ENCODE measurements at places on chromosomes 16 and 17.

DNA sequence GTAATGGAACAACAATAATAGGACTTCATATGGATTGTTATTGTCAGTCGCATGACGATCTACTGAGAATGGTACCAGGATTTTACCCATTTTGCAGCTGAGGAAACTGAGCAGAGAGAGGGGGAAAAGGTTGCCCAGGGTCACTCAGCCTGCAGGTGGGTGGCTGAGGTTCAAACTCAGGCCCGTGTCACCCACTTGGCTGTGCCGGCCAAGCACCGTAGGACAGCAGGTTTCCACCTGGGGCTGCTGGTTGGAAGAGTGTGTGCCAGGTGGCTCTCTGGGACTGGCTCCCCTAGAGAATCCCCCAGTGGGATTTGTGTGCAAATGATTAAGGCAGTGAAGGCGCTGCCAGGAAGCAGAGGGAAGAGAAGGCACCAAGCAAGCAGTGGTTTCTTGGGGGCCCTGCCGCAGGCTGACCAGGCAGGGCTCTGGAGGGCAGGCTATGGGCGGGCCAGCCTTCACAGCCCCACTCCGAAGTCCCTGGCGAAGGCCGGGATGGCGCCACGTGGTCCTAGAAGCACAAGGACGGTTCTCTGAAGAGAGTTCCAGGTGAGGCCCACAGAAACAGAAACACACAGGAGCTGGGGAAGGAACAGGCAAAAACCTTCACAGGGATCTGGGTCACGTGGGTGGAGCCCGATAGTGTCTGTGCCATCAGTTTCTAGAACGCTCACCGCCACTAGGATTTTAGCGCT lies 163.5 kb downstream of the IRF8 start:
- DNase-seq: no peak

GRCh38 chr16:10494343-10495030 lies 85.9 kb downstream of the EMP2 start:
- no peak for DNase-seq

DNA sequence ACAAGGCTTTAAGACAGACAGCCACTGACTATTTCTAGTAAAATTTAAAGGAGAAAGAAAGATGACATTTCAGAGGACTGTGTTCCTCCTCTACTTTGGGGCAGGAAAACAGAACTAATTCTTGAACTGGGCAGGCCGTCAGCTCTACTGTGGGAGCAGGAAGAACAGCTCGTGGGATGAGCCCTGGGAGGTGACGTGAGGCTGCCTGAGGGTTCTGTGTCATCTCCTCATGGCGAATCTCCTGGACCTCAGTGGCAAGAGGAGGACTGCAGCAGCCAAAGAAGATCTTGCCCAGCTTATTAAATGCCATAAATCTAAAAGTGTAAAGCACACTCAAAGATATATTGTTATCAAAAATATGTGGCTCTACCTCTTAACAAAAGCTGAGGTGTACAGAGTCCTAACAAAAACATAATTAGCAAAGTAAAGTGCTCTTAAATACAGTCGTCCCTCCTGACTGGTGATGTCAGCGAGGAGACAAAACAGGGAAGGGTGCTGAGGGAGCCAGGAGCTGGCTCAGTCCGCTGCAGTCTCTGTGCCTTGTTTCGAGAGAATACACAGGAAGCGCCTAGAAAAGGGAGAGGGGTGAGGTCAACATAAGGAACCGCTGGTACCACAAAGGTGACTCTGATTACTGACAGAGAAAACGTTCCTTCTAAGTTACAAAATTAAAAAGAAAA lies 58.0 kb downstream of the CREBBP start:
- no peak for DNase-seq

- no peak for DNase-seq
Observed at GRCh38 chr17:5800646-5801045, 216.3 kb upstream of the NLRP1 start.

DNA sequence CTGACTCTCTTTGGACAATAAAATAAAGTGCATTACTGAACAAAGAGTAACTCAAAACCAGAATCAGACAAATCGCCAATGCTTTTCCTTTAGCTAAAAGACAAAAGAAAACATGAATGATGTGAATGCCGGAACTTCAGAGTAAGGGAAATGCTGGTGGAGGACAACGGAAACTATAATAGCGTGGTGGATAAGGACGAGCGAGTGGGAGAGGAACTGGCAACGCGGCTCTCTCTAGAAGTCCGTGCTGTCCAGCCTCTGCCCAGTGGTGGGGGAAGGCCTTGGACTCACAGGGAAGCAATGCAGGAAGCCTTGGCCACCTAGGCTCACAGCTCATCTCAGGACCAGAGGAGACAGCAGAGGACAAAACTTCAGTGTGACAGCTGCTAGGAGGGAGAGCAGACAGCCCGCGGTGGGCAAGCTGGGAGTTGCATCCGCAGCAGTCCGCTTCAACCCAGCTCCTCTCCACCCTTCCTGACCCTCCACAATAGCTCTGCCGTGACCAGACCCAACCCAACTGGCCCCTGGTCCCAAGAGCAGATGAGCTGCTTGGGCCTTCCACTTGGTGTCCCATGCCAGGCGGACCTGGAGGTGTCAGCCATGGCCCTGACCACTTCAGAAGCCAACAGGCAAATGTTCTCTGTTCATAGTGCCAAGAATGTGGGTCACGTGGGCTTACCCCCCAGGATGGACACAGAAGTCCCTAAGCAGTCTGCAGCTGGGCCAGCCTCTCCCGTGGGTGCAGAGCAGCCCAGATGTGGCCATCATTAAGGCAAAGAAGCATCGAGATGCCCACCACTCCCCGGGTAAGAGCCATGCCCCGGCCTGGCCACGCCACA lies 5.3 kb upstream of the FAAP100 start:
- no peak for DNase-seq

- DNase-seq: no peak
Observed at GRCh38 chr16:49183911-49184310, 97.7 kb downstream of the CBLN1 start.

All from HS-27A (cell line).